ENCODE measurements at places on chromosomes 3 and 15.

DNA sequence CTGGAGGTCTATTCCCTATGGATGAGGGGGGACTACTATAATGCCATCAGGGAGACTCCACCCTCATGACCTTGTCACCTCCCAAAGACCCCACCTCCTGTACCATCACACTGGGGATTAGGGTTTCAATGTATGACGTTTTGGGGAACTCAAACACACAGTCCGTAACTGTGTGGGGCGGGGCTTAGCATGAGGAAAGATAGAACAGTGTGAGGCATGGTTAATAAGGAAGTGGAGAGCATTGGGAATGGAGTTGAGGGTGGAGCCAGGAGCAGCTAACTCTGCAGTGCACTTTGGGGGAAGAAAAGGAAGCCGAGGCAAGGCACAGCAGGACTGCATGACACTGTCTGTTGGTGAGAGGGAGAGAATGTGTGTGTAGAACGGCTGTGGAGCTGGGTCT is 90.9 kb upstream of the AGBL1 start:
- DNase-seq = no peak

- DNase-seq = no peak
These were observed 493.6 kb upstream of the AGTR1 start for GRCh38 chr3:148204131-148204530.

DNA sequence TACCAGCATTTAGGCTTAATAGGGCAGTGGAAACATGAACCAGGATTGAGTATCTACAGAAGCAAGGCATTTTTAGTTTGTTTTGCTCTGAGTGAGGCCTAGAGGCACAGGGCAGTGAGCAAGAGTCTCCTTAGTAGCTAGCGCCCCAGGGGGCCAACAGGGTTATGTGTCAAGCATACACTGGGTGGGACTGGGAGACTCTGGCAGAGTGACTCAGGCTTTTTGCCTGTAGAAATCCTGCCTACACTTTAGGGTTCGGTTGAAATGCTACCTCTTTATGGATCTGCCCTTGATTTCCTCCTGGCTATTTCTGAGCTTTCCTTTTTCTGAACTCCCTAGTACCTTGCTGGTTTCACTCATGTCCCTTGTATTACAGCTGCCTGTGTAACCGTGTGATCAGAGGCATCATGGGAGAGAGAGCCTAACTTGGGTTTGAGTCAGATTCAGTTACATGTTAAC is 72.2 kb downstream of the TOP2B start:
- DNase-seq = no peak

GRCh38 chr3:59756934-59757333 is 707.1 kb upstream of the CFAP20DC start:
- DNase-seq = peak; percentile 68

DNA sequence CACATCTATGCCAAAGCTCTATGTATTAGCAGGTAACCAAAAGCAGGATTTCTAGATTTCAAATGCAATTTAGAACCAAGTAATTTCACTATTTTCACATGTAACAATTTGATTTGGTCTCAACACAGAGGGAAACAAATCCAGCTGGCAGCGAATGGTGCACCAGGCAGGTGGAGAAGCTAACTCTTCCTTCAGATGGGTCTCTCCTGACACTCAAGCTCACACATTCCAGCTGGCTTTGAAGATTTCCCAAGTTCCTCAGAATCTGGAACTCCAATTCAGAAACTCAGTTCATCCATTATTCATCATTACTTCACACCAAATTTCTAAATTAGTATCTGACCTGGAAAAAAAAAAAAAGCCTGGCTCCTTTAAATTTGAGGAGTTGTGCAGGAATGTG is 318.1 kb upstream of the NECTIN3 start:
- DNase-seq = no peak

DNA sequence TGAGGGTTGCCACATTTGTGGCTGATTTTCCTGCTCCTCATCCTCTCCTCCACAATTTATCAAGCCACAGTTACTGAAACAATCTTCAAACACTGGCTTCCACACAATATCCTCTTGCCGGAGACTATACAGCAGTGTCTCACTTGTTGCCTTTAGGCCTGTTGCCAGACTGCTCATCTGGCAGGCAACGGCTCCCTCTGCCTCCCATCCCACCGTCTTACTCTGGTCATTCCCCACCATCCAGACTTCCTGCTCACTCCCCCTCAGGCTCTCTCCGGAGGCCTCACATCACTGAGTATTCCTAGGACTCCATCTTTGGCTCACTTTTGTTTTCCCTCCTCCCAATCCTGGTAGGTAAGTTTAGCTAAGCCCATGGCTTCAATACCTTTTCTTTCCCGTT is 301.9 kb downstream of the IL20RB start:
- DNase-seq = no peak

DNA sequence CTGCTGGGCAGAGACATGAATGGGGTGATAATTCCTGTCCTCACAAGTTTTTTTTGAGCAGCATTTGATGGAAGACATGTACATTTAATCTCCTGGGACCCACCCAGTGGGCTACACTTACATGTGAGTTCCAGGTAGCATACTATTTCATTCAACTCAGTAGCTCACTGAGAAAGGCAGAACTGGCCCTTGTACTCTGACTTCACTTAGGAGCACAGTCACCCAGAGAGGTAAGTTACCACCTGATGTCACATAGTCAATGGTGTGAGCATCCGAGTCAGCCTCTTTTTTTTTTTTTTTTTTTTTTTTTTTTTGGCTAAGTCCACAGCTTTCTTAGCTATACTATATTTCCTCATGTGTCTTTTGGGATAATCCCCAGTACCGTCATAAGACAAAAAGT is 32.7 kb upstream of the MCTP2 start:
- no peak for DNase-seq

- DNase-seq = no peak
These were observed 68.8 kb upstream of the GLCE start for GRCh38 chr15:69091654-69092053.

- DNase-seq = peak; percentile 72
These were observed 34.3 kb downstream of the ZMAT3 start for GRCh38 chr3:179037351-179037750.

GRCh38 chr15:88089731-88090130 is 166.8 kb downstream of the NTRK3 start:
- DNase-seq = no peak

DNA sequence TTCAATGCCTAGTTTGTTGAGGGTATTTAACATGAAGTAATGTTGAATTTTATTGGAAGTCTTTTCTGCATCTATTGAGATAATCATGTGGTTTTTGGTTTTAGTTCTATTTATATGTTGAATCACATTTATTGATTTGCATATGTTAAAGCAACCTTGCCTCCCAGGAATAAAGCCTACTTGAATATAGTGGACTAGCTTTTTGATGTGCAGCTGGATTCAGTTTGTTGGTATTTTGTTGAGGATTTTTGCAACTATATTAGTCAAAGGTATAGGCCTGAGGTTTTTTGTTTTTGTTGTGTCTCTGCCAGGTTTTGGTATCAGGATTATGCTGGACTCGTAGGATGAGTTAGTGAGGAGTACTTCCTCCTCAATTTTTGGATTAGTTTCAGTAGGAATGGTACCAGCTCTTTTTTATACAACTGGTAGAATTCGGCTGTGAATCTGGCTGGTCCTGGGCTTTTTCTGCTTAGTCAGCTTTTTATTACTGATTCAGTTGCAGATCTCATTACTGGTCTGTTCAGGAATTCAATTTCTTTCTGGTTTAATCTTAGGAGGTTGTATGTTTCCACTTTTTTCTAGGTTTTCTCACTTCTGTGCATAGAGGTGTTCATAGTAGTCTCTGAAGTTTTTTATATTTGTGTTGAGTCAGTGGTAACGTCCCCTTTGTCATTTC is 209.8 kb upstream of the RBMS3 start:
- no peak for DNase-seq

- DNase-seq = peak; percentile 81
These were observed 105.9 kb downstream of the TPRG1 start for GRCh38 chr3:189277711-189278110.

DNA sequence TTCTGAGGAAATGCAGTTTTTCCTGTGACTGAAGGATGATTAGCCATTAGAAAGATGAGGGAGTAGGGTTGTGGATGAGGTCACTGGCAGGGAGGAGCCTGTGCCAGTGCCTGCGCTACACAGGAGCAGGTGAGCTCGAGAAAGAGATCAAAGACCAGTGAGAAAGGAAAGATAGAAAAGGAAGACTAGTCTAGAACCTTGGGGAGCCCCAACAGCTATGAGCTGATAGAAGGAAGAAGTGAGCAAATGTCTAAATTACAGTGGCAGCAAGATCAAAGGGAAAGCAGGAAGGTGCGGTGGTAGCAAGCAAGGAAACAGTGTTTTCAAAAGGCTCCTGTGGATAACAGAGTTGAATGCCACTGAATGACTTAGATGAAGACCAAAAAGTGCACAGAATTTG is 39.6 kb downstream of the LNP1 start:
- DNase-seq = no peak

- no peak for DNase-seq
These were observed 31.9 kb downstream of the RAB8B start for GRCh38 chr15:63221346-63221745.

DNA sequence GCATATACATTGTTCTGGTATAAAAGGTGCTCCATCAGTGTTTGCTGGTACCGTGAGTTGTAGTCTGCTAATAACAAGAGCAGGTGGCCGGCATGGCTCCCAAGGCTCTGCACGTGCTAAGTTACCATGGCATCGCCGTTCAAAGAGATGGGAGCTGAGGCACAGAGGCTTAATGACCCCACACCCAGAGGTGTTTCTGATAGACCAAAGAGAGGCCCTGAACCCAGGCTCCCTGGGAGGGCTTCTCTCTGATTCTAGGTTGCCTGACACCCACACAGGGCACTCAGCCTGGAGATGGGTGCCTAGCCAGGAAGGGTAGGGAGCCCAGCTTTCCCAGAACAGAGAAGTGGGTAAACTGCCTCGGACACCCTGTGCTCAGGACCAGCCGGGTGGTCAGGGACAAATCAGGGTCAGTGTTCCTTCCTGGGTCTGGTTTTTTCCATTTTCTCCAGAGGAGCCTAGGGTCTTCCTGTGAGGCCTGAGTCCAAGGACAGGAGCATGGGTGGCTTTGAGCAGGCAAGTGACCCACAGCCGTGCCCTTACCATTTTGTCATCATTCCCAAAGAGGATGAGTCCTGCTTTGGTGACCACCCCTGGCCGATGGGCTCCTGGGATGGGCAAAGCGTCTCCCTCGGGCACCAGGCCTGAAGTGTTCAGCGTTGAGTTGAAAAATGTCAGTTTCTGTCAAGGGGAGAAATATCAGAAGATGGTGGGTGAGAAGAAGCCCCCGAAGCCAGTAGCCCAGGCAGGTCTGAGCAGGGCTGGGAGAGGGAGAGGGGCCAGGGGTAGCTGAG is 27.3 kb downstream of the ALDH1L1 start:
- no peak for DNase-seq

- no peak for DNase-seq
These were observed 753 bp downstream of the INAFM2 start for GRCh38 chr15:40323953-40324937.

GRCh38 chr3:186849374-186849975 is 7.0 kb downstream of the ADIPOQ start:
- no peak for DNase-seq

DNA sequence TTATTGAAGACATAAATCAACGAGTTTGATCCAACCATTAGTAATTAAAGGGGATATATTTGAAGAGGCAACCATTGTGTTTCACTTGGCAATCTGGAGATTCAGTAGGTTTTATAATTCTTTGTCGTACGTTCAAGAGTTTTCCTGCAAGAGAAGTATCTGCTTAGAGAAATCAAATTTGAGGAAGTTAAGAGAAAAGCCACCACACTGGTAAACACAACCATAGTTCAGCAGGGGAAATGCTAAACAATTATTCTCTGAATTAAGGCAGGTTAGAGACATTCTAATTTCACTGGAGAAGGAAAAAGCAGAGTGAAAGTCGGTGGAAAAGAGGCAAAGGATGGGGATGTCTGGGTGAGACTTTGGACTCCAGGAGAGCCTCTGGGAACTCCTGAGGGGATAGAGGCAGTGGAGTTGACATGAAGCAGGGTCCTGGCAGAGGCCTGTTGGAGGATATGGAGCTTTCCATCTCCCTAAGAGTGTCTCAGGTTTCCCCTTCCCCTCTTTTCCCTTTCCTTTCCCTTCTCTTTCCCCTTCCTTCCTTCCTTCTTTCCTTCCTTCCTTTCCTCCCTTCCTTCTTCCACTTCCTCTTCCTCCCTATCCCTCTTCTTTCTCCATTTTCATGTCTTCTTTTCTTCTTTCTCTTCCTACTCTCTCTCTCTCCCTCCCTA is 26.5 kb downstream of the SPINK8 start:
- DNase-seq = no peak

DNA sequence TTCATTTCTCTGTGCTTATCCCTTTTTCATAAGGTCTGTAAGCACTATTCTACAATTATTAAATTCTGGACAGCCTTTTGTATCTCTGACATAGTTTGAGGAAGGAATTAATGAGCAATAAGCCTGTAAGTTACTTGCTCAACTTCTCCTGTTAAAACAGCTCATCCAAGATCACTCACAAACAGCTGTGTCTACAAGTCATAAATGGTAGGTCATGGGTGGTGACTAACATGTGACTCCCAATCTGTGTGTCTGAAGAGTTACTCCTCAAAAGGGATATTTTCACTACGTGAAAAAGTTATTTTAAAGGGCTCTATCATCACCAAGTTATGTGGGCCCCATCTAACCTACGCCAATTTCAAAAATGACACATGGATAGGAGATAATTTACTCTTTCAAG is 145.2 kb upstream of the CBLB start:
- no peak for DNase-seq

GRCh38 chr3:72836923-72837322 is 11.3 kb downstream of the SHQ1 start:
- DNase-seq = no peak

DNA sequence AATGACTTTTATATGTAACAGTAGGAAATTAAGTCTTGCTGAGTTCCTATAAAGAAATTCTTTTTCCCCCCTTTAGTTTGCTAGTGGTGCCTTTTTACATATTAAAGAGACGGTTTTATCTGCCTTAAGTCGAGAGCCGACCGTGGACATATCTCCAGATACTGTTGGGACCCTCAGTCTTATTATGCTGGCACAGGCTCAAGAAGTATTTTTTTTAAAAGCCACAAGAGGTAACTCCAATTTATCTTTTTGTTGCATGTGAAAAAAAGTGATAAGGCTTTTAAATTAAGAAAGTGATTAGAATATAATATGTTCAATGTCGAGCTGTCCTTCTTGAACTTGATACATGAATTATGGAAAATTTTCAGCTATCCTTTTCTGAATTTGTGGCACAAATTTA is 26.7 kb downstream of the PDCD6IP start:
- DNase-seq = no peak

GRCh38 chr3:37723585-37723984 is 138.1 kb upstream of the CTDSPL start:
- DNase-seq = no peak

DNA sequence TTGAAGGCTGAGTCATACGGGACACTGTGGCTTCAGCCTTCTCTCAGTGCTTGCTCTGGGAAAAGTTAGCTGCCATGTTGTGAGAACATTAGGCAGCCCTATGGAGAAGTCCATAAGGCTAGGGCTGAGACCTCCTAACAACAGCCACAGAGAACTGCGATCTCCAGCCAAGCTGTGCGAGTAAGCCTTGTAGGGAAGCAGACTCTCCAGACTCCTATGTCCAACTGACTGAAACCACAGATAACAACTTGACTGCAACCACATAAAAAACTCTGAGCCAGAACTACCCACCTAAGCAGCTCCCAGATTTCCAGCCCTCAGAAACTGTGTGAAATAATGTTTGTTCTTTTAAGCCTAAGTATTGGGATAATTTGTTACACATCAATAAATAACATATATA is 40.7 kb downstream of the DENND6A start:
- no peak for DNase-seq
